ENCODE measurements at places on chromosomes 16 and 17.

DNA sequence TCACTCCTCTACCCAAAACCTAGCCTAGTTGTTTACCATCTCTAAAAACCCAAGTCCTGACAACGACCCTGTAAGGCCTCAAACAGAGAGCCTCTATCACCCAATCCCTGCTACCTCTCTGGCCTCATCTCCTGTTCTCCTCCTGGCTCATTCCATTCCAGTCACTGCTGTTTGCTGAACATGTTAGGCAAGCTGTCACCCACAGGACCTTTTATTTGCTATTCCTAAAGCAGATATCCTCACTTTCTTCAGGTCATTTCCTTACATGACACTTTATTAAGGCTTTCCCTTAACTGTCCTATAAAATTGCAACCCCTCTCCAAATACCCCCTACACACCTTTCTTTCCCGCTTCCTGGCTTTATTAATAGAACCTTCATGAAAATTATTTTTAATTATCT is 85.1 kb downstream of the KANSL1 start:
- DNase-seq, result no peak

DNA sequence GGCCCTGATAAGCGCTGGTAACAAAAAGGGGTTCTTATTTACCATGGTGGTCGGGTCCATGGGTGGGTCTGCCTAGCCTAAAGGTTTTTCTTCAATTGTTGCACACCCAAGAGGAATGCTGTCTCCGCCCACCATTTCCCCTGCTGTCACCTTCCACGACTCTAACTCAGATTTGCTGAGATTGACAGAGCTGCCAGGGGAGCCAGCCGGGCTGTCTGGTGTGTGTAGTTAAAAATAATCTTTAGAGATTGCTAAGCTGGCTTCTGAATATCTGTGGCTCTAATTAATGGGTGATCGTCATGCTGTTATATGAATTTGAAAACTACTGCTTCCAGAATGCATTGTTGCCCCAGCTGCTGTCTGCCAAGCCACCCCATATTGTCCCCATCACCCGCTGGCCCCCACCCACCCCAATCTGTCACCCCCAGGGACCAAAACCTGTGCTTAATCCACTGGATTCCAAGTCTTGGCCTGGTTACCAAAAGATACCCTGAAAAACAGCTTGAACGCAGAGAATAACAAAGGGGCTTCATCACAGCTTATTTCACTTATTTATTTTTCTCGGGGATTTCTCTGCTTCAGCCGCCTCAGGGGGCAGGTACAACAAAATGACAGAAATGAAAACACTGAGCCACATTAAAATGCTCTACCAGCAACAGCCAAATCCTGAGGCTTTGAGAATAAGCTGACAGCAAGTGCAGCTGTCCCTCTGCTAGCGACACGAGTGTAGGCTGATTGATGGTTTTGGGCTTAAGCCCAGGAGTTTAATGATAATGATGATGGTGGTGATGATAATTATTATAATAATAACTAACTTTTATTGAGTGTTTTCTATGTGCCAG is 46.1 kb upstream of the NLK start:
- DNase-seq, result no peak

DNA sequence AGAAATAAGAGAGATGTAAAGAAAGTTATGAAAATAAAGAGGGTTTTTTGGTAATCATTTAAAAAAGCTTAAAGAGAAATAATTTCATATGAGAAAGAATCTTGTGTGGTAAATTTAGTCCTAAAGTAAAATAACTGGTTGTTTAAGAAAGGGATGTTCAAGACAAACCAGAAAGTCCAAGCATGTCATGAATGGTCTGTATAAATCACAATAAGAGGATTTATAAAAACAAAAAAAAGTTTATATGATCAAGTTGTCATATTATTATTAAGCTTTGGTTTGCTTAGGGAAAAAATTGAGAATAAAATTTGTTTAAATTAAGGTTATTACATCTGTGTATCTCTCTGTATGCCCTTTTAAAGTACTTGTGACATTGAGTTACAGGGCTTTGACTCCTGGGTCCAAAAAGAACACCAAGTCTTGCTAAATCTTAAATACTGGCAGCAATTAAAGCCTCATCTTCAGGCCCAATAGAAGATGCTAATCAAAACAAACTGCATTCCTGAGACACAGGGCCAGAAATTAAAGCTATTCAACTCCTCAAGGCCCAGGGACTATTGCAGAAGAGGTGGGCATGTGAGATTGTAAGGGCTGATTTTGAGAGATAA is 15.6 kb upstream of the TRIM25 start:
- DNase-seq, result no peak

GRCh38 chr16:22190081-22190775 is 15.8 kb upstream of the EEF2K start:
- DNase-seq, result peak; percentile 92

- DNase-seq, result no peak
Observed at GRCh38 chr16:75102595-75102994, 14.0 kb downstream of the LDHD start.

DNA sequence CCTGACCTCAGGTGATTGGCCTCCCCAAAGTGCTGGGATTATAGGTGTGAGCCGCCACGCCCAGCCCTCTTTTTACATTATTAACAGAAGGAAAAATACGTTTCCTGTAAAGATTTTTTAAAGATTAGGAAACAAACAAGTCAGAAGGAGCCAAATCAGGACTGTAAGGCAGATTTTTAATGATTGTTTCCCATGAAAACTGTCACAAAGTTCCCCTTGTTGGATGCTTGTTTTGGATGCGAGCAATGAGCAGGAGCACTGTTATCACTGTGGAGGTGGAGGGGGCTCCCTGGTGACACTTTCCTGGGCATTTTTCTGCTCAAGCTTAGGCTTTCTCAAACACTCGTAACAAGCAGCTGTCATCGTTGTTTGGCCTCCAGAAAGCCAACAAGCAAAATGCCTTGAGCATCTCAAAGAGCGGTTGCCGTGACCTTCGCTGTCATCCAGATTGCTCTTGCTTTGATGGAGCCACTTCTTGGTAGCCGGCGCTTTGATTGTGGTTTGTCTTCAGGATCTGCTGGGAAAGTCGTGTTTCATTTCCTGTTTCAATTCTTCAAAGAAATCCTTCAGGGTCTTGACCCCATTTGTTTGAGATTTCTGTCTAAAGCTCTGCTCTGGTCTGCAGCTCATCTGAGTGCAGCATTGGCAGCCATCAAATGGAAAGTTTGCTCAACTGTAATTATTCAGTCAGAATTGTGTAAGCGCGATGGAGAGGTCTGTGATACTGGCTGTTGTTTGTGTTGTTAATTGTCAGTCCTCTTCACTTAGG is 128.7 kb downstream of the RPTOR start:
- DNase-seq, result no peak

DNA sequence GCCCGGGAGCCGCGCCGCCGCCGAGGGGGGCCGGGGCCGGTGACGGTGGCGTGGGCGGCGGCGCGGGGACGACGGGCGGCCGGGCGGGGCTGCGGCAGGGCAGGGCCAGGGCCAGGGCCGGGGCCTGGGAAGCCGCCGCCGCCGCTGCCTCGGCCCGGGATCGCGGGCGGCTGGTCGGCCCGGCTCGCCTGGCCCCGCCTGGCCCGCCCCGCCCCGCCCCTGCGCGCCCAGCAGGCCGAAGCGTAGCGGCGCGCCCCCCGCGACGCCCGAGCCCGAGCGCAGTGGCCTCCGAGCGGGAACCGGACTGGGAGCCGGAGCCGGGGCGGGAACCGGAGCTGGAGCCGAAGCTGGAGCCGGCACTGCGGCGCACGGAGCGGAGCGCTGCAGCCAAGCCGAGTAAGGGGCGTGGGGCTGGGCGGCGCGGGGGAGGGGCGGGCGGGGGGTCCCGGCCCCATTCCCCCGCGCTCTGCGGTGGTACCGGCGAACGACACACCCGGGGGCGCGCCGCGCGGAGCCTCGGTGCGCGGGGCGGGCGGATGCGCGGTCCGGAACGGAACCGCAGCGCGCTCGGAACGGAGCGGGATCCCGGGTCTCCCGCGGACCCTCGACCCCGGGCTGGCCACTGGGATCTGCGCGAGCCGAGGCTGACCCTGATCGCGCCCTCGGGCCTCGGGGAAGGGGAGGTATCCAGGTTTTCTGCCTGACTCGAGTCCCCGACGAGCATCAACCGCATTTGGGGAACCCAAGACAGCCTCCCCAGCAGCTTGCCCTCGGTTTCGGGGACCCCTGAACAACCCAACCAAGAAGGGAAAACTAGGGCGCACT is at the start of gene BEAN1:
Gene BEAN1 (plus strand): TSS at position 260 of the 825 bp plus-strand sequence. CDS start 10,382 bp downstream, outside the sequence.
- no peak for DNase-seq

DNA sequence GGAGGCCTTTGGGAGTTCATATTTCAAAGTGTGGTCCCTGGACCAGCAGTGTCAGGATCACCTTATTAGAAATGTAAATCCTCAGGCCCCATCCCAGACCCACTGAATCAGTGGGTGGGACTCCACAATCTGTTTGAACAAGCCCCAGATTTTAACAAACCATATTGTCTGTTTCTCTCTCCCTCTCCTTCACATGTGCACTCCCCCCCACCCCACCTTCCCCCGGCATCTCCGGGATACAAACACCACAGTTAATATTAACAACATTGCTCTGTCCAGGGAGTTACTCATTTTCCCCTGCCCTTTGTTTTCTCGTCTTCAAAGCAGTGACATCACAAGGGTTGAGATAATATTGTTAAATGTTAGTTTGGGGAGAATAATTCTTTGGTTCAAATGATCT is 127.3 kb downstream of the KATNIP start:
- DNase-seq, result no peak

DNA sequence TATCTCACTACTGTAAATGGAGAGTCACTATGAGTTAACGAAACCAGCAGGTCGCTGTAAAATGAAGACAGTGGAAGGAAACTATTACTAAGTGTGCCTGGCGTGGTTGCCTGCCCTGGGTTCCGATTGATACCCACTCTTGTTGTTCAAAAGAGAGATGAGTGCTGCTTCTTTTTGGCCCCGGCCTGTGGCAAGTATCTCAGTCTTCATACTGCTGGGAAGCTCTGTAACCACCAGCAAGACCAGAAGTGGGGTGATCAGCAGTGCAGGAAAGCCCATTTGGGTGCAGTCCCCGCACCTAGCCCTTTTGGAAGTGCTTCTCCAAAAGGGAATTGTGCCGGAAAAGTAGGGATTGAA is 104.5 kb downstream of the SNX29 start:
- no peak for DNase-seq

- no peak for DNase-seq
Observed at GRCh38 chr17:34465789-34466188, 102.8 kb upstream of the CCL1 start.

GRCh38 chr17:79988185-79988971 is 47.3 kb downstream of the TBC1D16 start:
- DNase-seq, result no peak

GRCh38 chr17:76405967-76406647 is 21.7 kb downstream of the SPHK1 start:
- no peak for DNase-seq

GRCh38 chr17:2898255-2898926 is 102.2 kb downstream of the RAP1GAP2 start:
- DNase-seq, result no peak

DNA sequence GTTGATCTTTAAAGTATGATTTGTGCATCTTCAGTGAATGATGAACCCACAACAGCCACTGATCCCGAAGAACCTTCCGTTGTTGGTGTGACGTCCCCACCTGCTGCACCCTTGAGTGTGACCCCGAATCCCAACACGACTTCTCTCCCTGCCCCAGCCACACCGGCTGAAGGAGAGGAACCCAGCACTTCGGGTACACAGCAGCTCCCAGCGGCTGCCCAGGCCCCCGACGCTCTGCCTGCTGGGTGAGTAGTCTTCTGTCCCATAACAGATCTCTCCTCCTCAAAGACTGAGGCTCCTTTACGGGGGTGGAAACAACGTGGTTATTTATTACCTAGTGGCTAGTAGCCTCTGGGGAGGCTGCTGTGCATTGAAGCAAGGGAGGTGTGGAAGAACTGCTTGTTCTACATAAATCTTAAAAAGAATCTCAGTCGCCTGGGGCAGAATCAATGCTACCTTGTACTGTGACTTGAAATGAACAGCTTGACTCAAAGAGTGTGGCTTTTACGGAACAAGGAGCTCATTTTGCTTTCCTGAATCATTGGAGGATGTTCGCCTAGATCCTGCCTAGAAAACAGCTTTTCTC is 63.0 kb upstream of the CLEC18A start:
- DNase-seq, result no peak

- no peak for DNase-seq
Observed at GRCh38 chr17:77884967-77885641, 73.4 kb upstream of the TNRC6C start.

DNA sequence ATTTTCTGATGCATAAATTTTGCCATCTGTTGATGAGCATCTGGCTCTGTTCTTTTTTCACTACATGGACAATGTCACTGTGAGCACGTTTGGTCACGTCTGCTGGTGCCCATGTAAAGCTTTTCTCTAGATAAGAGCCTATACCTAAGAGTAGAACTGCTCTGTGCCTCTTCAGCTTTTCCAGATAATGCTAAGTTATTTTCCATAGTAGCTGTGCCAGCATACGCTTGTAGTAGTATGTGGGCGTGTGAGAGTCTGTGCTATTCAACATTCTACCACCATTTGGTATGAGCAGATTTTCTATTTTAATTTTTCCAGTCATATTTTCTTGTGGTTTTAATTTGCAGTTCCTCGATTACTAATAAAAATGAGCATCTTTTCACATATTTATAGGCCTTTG is 33.2 kb downstream of the VPS35L start:
- no peak for DNase-seq

DNA sequence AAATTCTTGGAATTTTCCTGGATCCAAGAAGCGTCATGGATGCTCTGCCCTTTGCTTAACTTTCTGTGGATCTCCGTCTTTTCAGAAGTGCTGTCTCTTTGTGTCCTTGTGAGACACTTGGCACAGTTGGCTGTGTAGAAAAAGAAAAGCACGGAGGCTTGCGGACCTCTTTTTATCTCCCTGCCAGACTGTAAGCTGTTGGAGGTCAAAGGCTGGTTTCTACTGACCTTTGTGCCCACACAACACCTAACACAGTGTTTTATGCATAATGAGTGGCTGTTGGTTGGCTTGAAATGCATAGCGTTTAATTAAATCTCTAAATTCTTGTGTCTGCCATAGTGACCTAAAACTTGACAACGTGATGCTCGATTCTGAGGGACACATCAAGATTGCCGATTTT is 75.7 kb upstream of the CACNG3 start:
- no peak for DNase-seq

DNA sequence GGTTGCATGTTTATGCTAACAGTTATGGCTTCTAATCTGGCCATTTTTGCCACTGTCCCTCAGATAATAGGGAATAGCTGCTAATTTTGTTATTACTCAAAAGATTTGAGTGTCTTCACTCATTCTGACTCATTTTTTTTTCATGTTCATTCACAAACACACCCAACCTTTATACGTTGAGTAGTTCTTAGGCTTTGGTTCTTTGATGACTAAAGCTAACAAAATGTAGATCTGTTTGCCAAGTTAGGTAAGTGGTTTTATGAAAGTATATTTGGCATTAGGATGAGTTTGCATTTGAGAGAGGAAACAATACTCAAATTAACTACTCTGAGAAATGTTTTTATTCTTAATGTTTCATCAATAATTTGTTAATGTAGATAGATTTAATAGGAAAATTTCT is 3.6 kb downstream of the MAP2K4 start:
- no peak for DNase-seq

- DNase-seq, result peak; percentile 60
Observed at GRCh38 chr17:78378225-78379130, at the start of gene PGS1. Gene PGS1, plus strand, starts transcription at chr17:78378649. Its CDS starts 17 bp downstream, at chr17:78378666.

- no peak for DNase-seq
Observed at GRCh38 chr17:27569884-27570577, 61.0 kb upstream of the LGALS9 start.

All from T-helper 22 cell (primary cell).